Aorta (tissue), 5 donors: ENCODE measurements at places on chromosomes 5 and 9. TPM values are rescaled to one million over a fixed set of nuclear protein-coding genes. Genes with fewer than 3 reads are reported as not detected.

Gene IFNA4
- not detected for total RNA-seq

Gene SLC12A7
- total RNA-seq, result 26.6 TPM

Gene LCN12
- 1.6 TPM for total RNA-seq

Gene TPD52L3
- not detected for total RNA-seq

Gene KCNV2
- total RNA-seq, result not detected

Gene CD274
- 5.7 TPM for total RNA-seq

DNA sequence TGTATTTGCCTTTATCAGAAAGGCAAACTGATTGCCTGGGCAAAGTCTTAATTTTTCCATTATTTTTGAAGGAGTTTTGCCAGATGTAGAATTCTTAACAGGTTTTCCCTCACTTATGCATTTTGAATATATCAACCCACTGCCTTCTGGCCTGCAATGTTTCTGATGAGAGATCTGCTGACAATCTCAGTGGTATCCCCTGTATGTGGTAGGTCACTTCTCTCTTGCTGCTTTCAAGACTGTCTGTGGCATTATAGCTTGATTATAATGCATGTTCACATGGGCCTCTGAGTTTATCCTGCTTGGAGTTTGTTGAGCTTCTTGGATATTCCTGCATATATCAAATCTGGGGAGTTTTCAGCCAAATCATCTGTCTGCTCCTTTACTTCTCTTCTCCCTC is 82.2 kb downstream of the HABP4 start:
- no peak overlapping the region for H3K27ac ChIP-seq
- no peak overlapping the region for H3K4me3 ChIP-seq
- no peaks in the 10 kb centered on the region for H3K27me3 ChIP-seq

DNA sequence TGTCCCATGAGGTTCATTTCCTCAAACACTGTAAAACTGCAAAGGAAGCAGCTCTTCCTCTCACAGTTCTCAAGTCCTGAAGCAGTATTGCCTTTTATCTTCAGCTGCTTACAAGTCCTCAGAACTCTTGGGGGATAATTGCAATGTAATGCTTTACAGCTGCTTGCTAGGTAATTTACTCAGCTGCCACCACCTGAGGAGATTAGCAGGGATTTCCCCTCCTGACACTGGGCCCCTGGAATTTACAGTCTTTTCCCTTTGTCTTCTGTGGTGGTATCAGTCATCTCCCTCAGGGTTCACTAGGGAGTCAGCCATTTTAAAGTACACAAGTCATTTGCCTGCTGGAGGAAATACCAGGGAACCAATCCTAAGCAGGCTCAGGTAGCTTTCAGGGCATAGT is 754.3 kb upstream of the GRAMD2B start:
- no peaks in the 10 kb centered on the region for H3K27me3 ChIP-seq
- H3K36me3 ChIP-seq, result no peaks in the 10 kb centered on the region
- H3K27ac ChIP-seq, result no peak overlapping the region
- no peak overlapping the region for H3K4me3 ChIP-seq
- no peak for DNase-seq
- no peaks in the 10 kb centered on the region for H3K4me1 ChIP-seq

DNA sequence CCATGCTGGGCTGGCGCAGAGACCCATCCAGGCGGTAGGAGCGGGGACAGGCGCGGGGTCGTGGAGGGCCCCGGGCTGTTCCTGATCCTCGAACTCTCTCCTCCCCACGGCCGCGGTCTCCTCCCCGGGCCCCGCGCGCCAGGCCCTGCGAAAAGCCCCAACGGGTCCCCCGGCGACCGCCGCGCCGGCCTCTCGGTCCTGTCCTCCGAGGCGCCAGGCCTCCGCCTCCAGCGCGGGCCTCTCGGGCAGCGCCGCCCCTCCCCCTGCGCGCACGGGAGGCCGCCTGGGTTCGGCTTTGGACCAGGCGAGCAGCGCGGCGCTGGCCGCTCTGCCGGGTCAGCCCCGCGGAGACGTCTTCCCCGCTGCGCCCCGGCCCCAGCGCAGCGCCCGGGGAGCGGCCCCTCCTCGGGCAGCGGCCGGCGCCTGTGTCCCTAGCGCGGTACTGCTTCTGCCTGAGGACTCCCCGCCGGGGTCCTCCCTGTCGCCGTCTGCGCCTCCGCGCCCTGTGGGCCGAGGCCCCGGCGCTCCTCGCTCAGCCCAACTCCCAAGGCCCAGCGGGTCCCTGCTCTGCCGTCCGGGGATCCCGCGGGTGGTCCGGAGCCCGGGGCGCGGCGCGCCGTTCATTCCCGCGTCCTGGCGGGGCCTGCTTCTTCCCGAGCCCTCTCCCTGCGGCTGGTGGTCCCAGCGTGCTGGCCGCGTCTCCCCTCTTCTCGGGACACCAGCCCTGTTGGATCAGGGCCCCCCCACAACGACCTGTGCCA is 13.4 kb downstream of the COL23A1 start:
- H3K27me3 ChIP-seq, result no peaks in the 10 kb centered on the region
- no peak for DNase-seq
- H3K4me1 ChIP-seq, result no peaks in the 10 kb centered on the region
- no peak overlapping the region for H3K27ac ChIP-seq
- no peak overlapping the region for H3K4me3 ChIP-seq

DNA sequence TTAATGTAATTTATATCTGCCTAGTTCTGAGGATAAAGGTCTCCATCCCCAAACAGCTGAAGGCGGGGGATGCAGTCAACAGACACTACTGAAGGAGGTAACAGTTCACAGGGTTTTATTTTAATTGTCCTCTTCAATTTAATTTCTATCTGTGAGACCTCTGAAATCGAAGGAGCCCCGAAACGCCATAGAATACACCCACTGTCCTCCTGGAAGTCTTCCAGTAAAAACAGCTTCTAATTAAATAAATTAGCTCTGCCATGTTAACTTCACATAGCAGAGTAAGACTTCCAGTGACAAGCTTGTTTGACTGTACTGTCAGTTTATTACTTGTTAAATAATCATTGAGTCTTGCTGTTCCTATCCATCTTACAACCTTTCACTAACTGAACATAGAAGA is 193.5 kb downstream of the SEC61B start:
- H3K4me1 ChIP-seq, result no peaks in the 10 kb centered on the region
- H3K27ac ChIP-seq, result no peak overlapping the region
- no peaks in the 10 kb centered on the region for H3K36me3 ChIP-seq
- no peak for DNase-seq

DNA sequence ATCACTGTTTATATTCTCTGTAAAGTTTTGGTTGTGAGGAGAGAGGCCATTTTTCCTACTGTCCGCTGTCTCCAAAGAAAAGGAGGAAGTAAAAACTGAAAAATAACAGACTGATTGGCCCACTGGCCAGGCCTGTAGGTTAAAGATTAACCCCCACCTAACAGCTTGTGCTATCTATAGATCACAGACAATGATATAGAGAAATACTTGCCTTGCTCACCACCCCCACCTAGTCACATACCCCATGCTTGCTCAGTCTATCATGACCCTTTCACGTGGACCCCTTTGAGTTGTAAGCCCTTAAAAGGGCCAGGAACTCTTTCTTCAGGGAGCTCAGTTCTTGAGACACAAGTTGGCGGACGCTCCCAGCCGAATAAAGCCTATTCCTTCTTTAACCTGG is 357.4 kb downstream of the PRDM9 start:
- H3K27ac ChIP-seq, result no peak overlapping the region
- no peaks in the 10 kb centered on the region for H3K36me3 ChIP-seq
- H3K4me3 ChIP-seq, result no peak overlapping the region
- no peak for DNase-seq
- H3K27me3 ChIP-seq, result no peaks in the 10 kb centered on the region
- no peaks in the 10 kb centered on the region for H3K4me1 ChIP-seq

GRCh38 chr9:119559986-119560385 is 190.8 kb upstream of the BRINP1 start:
- DNase-seq, result no peak
- H3K27me3 ChIP-seq, result no peaks in the 10 kb centered on the region
- H3K4me1 ChIP-seq, result no peaks in the 10 kb centered on the region
- H3K4me3 ChIP-seq, result no peak overlapping the region
- H3K36me3 ChIP-seq, result no peaks in the 10 kb centered on the region

GRCh38 chr5:156698323-156698722 is 151.8 kb upstream of the PPP1R2B start:
- no peak overlapping the region for H3K27ac ChIP-seq
- peaks cover 3% of the 10 kb centered on the region for H3K36me3 ChIP-seq
- H3K4me1 ChIP-seq, result no peaks in the 10 kb centered on the region
- no peak overlapping the region for H3K4me3 ChIP-seq
- DNase-seq, result no peak

DNA sequence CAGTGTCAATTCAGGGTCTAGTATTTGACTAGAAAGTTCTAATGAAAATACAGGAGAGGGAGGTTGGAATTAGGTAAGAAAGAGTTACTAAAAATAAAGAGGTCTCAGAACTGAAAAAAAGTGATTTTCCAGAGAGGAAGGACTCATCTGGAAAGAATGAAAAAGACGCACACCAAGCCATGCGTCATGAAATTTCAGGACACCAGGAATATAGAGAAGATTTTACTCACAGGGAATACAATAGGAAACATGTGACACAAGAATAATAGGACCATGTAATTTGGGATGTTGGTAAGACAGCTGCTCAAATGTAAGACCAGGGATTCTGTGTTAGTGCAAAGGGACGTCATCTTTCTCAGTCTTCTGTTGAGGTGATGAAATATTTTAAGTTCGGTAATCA is 224.7 kb downstream of the GDNF start:
- no peak overlapping the region for H3K4me3 ChIP-seq
- no peaks in the 10 kb centered on the region for H3K36me3 ChIP-seq
- no peak overlapping the region for H3K27ac ChIP-seq
- no peaks in the 10 kb centered on the region for H3K4me1 ChIP-seq
- DNase-seq, result no peak
- no peaks in the 10 kb centered on the region for H3K27me3 ChIP-seq

GRCh38 chr5:163135849-163136248 is 301.5 kb upstream of the CCNG1 start:
- no peaks in the 10 kb centered on the region for H3K36me3 ChIP-seq
- no peak for DNase-seq
- H3K27me3 ChIP-seq, result no peaks in the 10 kb centered on the region

DNA sequence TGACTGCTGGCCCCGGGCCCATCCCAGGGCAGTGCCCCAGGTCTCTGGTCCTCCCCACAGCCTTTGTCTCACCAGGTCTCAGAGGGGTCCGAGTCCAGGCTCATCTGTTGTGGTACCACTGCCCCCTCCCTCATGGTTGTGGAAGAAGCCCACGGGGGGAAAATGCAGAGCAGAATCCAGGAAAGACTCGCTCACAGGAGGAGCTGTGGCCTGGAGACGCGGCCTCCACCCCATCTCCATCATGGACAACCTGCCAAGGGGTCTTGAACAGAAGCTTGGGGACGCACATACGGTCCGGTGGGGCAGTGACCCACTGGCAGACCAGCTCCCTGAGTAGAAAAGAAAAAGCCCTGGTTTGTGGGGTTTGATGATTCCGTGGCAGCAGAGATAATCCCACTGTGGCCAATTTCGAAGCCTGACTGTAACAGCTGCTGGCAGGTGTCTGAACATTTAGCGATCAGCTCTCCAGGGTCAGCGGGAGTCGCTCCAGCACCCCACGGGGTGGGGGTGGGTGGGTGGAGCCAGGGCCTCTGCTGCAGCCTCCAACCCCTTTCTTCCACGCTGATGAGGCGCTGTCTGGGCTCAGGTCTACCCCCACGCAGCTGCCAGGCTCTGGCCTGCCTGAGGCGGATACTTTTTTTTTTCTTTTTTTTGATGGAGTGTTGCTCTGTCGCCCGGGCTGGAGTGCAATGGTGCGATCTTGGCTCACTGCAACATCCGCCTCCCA is 1.9 kb upstream of the GRIN1 start:
- no peak for DNase-seq
- no peak overlapping the region for H3K27ac ChIP-seq
- H3K4me1 ChIP-seq, result no peaks in the 10 kb centered on the region
- no peaks in the 10 kb centered on the region for H3K36me3 ChIP-seq

DNA sequence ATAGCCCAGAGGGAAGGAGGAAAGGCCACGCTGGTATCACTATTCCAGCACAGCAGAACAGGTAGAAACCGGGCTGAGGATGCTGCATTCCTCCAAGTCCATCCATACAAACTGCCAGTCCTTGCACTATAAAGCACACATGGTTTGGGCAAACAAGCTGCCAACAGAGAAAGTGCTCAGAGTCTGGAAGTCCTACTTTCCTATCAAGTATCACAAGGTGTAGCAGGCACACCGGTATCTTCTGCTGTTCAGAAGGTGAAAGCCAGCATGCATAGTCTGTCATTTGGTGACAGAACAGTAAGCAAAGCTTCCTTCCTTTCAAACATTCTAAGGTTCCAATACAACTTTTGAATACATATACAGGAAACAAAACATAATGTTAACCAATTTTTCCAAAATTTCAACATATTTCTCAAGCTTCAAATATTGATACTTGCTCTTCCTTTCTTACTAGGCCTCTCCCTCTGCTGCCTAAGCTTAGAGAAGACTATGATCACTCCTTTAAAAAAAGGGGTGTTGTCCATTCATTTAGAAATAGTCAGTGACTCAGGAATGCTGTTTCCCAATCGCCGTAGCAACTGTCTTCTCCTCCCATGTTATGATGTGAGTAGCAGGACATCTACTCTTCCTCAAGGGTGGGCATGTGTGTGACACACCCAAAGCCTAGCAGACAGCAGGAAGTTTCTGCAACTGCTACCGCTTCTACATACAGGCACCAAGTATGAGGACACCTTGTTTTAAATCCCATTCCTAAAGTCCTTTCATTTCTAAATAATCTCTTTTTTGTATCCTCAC is 14.7 kb downstream of the DIAPH1 start:
- H3K27ac ChIP-seq, result no peak overlapping the region
- H3K4me1 ChIP-seq, result peaks cover 3% of the 10 kb centered on the region
- no peak overlapping the region for H3K4me3 ChIP-seq

DNA sequence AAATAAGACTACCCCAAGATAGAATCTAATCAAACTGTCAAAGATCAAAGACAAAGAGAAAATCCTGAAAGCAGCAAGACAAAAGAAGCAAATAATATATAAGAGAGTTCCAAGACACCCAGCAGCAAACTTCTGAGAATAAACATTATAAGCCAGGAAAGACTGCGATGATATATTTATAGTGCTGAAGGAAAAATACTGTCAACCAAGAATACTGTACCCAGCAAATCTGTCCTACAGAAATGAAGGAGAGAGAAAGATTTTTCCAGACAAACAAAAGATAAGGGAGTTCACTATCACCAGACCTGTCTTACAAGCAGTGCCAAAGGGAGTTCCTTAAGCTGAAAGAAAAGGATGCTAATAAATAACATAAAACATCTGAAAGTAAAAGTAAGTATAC is 227.4 kb downstream of the DENND1A start:
- H3K4me1 ChIP-seq, result no peaks in the 10 kb centered on the region
- H3K27ac ChIP-seq, result no peak overlapping the region
- no peaks in the 10 kb centered on the region for H3K36me3 ChIP-seq
- no peak for DNase-seq
